Right kidney (tissue), 9 donors: ENCODE measurements at places on chromosomes 6 and 20.
A peak's percentile ranks its signal among the peaks of the same experiment; 100 is the strongest.

DNA sequence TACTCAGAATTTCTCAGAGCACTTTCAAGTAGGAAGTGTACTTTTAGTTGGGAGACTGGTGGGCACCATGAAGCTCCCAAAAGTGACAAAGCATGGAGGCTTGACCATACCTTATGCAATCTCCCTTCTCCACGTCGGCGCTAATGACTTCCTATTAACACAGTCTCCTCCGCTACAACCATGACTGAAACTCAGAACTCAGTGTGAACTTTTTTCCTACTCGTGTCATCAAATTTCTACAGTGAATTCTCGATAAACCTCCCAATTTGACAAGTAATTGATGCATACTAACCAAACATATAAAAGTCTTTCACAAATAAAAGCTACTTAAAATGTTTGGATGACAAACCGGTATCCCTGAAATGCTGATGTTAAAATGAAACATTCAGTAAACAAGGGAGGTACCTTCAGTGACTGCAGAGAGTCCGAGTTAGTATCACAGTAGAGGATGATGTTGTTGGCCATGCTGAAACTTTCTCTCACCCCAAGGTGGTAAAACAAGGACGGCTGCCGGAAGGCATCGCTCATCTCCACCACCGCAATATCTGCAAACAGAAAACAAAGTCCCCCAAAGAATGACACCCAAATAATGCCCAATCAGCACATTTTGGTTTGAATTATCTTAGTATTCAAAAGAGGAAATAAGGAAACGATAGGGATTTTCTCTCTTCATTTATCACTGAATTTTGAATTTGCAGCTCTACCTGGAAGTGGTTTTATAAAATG is 72.1 kb downstream of the MAP3K5 start:
- no peak for DNase-seq

DNA sequence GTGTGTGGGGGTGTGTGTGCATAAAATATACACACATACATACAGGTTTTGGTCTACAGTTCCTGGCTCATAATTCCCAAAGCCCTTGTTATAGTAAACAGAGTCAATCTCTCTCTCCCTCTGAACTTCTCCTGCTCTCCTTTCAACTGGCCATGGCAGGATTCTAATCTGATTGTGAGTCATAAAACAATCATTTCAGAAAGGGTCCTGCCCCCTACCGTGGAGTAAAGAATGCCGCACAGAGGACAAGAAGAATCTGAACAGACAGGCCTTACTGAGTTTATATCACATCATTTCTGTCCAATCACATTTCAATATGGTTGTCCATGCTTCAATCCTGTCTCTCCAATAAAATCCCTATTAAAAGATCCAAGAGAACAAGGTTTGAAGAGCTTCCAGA is 416.9 kb downstream of the FRK start:
- no peak for DNase-seq

GRCh38 chr20:48769069-48769983 is 58.5 kb downstream of the PREX1 start:
- no peak for DNase-seq

DNA sequence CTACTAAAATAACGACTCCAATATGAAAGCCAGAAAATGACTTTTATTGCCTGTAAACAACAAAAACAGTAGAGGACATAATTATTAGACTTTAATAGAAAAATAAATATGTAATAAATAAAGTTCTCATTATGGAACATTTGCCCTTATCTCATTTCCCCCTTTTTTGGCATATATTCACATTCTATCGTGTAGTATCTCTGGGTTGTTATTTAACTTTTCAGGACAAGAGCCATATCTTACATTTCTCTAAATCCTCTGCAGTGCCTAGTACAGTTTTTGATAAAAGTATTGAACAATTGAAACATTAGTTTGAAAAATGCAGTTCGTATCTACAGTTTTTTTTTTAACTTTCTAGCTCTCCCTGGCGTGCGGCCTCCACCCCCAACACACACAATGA is 442.0 kb upstream of the SOX4 start:
- DNase-seq = no peak

DNA sequence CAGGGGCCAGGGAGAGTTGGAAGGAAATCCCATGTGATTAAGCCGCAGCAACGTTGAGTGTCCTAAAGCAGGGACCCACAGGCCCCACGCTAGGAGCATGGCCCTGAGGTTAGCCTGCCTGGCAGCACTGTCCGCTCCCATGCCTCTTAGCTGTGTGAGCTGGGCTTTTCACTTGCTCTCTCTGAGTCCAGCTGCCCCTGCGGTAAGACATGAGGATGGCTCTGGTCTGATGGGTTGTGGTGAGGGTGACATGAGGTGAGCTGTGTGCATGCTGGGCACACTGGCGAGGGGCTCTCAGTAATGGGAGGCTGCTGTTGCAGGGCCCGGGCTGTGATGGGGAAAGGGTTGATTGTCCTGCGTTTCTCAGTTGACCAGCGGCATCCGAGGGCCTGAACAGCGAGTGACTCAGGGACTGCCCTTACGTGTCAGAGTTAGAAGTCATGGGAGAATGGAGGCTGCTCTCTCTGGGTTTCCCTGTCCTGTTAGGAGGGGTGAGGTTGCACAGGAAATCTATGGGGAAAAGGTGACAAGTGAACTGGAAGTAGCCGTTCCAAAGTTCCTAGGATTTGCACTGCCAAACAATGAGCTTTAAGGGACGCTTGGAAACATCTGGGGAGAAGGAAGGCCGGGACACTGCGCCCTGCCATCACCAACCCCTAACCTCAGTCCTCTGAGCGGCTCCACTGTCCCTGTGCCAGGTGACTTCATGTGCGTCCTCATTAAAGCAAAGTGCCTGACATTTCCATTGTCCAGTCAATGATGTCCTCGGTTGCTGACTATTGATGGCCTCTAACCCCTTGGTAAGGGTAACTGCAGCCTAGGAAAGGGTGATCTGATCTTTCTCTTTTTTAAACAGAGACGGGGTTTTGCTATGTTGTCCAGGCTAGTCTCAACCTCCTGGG is 51.3 kb downstream of the ADNP start:
- no peak for DNase-seq

DNA sequence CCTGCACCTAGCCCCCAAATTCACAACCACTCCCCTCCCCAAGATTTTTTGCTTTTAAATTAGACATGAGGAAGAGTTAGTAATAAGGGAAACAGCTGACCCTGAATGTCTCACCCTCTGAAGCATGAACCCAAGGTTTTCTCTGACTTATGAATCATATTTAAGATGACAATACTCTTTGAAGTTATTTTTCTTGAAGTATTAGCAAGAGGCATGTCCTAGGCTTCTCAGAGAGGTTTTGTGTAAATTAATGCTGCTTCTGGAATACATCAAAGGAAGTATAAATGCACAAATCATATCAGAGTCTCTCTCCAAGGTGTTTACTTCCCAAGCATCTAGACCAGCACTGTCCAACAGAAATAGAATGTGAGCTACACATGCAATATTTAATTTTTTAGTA is 408.1 kb upstream of the MARCKS start:
- no peak for DNase-seq

DNA sequence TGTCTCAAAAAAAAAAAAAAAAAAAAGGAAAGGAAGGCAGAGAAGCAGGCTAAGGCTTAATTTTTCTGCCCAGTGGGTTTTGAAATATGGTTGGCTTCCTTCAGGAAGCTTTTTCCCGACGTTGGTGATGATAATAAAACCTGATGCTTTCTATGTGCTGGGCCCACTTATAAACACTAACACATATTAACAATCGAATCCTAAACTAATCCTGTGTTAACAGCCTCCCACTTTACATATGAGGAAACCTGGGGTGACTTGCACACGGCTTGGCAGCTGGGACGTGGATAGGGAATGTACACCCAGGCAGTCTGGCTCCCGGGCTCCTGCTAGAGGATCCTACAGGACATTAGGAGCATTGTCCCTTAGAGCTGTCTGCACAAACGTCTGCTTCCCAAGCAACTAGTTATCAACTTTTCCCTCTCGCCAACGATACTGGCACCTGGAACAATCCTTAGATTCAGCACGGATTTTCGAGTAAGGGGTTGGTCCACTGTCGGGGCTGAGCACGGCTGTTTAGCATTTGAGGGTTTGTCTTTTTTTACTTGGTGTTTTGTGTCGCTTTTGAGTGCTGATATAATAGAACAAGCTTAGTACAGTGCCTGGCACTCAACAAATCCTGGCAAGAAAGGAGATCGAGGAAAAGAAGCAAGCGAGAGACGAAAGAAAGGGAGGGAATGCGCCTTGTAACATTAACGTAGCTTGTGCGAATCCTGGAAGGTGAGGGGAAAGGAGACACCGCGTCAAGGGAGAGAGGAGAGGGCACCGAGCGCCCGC is 622 bp upstream of the KIZ start:
- no peak for DNase-seq

- no peak for DNase-seq
Measured at GRCh38 chr6:57469072-57469471, 151.6 kb downstream of the PRIM2 start.

- DNase-seq = no peak
Measured at GRCh38 chr20:2168946-2169345, 67.3 kb downstream of the STK35 start.

- DNase-seq = no peak
Measured at GRCh38 chr6:134092449-134092848, 40.0 kb upstream of the SLC2A12 start.

DNA sequence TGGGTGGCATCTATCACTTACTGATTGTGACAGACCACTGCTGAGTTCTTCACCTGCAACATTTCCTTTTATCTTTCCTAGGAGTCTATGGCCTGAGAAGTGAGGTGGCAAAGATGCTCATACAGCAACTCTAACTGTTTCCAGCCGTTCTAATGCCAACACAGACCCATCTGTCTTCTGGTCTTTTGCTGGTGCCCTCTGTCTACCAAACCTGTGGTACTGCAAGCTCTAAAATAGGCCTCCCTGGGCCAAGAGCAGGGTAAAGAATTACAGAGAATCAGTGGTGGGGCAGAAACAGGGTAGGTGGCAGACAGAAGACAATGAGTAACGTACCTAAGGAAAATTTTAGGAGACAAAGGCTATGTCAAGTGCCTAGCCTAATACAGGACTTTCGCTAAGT is 611.0 kb upstream of the FLRT3 start:
- no peak for DNase-seq

DNA sequence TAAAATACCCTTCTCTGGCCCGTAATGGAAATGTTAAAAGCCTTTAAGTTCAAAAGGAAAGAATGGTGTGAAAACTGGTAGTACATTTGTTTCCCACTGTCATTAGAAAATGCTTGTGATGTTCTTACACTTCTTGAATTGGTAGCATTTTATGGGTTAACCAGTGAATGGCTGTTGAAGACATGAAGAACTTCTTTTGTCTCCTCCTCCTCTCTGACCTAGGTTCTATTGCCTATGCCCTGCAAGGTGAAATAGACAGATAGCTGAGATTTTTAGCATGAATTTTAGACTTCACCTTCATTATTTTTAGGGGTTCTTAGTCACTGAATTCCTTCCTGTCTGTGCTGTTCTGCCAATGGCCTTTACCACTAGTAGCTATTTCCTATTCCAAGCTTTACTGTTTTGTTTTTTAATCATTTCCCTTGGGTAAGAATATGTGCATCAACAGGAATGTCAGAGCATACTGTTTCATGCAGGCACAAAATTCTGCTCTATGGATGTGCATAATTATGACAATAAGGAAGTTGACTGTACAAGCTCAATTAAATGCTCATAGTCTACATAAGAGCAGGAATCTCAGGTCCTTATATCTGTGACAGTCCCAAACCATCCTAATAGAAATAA is 4.9 kb downstream of the TNFAIP3 start:
- no peak for DNase-seq

- DNase-seq = peak; percentile 74
Measured at GRCh38 chr6:27837625-27838057, 74.6 kb downstream of the OR2B2 start.

DNA sequence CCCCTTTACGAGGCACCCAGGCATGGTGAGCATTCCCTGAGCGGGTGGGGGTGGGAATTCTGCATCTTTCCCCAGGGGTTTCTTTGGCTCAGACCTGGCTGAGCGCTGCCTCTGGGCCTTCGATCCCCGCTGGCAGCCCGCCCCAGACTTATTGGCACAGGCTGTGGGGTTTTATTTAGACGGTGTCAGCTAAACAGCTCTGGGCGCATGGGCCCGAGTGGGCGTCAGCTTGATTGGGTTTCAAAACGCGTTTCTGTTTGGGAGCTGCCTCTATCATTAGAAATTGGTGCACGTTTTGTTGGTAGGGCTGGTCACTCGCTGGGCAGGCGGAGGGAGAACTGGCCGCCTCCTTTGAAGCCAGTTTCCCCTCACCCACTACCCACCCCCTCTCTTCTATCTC is 21.0 kb downstream of the PMEPA1 start:
- DNase-seq = no peak

GRCh38 chr6:91196729-91197128 is 609.9 kb upstream of the MAP3K7 start:
- peak; percentile 6 for DNase-seq

DNA sequence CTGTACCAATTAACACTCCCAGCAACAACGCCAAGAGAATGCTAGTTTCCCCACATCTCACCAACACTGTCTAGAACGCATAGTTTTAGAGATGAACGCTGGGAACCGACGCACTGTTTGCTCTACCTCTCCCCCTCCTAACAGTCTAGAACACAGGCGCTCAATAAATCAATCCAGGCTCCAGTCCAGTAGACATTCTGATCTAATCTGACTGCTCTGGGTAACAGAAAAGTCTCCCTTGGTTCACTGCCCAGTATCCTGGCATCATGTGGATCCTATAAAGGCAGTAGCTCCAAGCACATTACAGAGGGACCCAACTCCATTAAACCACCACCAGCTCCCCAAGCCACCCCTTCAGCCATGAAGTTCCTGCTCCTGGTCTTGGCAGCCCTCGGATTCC is at the start of gene DEFB132:
DEFB132 (plus strand) TSS at position 306 of the 400 bp plus-strand sequence; CDS start at position 361, 55 bp downstream.
- DNase-seq = no peak

- DNase-seq = no peak
Measured at GRCh38 chr6:6626187-6626586, 37.7 kb downstream of the LY86 start.

DNA sequence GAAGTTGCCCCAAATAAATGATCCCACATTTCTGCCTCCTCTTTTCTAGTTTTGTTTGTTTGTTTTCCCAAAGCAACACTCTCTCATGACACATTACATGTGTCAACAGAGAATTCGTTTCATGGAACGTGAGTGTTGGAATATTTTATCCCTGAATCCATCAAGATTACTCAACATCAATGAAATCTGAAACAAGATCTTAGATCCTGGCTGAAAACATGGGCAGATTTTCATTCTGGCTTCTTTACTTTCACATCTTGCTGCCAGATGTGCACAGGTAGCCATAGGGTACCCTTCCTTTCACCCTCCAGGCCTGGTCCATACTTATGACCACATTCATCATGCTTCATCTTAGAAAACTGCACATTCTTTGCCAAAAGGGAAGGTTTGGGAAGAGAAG is 347.0 kb downstream of the DOK5 start:
- DNase-seq = no peak

DNA sequence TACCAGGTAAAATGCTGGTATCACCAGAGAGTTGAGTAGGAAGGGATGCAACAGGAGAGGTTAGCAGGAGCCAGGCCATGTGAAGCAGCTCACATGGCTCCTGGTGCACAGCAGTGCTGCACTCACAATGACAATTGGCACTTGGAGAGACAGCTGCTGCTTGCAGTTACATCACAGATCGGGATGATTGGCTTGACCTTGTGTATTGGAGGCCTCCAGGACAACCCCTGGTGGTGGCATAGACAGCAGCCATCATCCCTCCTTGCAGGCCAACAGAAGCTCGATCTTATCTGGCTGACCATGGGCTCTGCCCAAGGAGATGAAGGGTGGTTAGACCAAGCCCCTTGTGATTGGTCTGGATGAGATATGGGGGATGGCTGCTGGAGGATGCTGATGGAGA is 73.0 kb downstream of the EYA2 start:
- DNase-seq = no peak

- DNase-seq = no peak
Measured at GRCh38 chr6:159981403-159982245, 12.7 kb downstream of the IGF2R start.
